AG08395 (cell line): ENCODE measurements at places on chromosomes 2 and 18.

- DNase-seq: no peak
Measured at GRCh38 chr2:226631187-226631586, 168.4 kb downstream of the IRS1 start.

- DNase-seq: no peak
Measured at GRCh38 chr2:156511122-156511521, 74.9 kb downstream of the GPD2 start.

DNA sequence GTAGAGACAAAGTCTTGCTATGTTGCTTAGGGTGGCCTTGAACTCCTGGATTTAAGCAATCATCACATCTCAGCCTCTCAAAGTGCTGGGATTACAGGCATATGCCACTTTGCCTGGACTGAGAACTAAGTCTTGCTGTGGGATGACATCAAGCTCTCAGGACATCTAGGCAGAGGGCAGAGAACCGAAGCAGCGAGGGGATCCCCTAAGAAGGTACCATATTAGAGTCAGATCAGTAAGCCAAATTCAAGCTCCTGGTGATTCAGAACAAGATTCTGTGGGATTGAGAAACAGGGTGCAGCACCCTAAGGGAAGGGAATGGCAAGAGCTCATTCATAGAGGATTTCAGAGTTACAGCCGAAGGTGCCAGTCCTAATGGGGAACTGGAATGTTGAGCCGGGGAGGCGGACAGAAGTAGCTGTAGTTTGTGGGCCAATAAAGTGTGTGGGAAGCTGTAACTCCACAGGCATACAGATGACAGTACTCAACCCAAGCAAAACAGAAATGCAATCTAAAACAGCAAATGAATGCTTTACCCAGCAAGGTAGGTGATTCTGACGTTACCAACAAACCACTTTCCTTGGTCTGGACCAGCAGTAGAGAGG lies 30.9 kb downstream of the EPHA4 start:
- DNase-seq: no peak

DNA sequence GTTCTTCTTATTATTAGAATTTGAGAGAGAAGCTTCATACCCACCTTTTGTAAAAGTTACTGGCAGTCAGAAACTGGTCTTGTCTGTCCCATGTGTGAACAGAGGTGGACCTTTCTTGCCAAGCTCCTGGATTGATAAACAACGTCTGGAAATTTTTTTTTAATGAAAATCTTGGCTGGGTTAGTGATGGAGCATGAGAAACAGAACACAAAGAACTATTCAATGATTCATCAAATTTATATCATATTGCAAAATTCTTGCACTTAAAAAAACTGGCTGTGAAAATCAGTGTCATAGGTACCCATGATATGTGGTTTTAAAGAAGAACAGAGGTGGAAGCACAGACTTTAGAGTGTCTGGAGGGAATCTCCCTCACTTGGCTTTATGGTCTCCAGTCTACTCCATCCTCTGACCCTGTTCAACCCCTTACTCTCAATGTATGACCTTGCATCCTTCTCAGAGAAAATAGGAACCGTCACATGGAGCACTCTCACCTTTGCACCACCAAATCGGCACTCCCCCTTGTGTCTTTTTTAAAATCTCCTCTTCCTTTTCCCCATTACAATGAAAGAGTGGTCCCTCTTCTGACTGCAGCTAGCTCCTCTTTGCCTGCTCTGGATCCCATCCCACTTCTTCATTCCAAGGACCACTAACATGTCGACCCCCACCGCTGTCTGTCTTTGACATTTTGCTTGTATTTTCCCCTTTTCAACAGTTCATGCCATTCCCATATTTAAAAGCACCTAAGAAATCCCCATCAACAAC lies 58.2 kb downstream of the COPS8 start:
- DNase-seq: peak; percentile 61

DNA sequence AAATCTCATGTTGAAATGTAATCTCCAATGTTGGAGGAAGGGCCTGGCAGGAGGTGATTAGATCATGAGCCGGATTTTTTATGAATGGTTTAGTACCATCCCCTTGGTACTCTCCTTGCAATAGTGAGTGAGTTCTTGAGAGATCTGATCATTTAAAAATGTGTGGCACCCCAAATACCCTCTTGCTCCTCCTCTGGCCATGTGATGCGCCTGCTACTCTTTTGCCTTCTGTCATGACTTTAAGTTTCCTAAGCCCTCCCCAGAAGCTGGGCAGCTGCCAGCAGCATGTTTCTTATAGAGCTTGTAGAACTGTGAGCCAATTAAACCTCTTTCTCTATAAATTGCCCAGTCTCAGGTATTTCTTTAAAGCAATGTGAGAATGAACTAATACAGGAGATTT lies 72.6 kb upstream of the FIGN start:
- no peak for DNase-seq

- DNase-seq: no peak
Measured at GRCh38 chr2:67032076-67032475, 365.1 kb upstream of the ETAA1 start.

- DNase-seq: no peak
Measured at GRCh38 chr2:237194906-237195305, 109.2 kb downstream of the COPS8 start.

DNA sequence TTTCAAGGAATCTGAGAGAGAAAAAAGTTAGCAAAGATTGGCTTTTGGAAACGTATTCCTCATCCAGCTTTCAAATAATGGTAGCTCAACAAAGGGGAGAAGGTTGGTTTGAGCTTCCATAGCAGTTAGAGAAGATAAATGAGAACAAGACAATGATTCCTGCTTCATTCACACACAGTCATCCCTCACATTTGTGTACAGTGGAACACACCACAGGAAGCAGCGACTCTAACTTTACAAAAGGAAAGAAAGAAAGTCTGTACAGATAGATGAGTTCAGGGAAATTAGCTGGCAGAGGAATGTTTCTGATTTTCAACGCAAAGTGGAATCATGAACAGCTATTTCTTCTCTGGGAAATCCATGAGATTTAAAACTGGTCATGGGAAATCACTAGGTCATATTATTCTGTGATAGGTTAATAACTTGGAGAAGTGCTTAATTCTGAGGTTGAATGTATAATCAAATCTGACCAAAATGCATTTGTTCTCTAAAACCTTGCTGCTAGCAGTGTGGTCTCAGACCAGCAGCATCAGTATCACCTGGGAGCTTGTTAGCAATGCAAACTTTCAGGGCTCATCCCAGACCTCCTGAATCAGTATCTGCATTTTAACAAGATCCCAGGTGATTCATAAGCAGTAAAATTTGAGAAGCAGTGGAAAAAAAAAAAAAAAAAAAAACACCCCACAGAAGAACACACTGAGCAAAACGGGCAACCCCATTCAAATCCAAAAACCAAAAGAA lies 112.0 kb downstream of the GRB14 start:
- DNase-seq: no peak
